ENCODE measurements at places on chromosomes 1 and 21. TPM values are rescaled to one million over a fixed set of nuclear protein-coding genes. Genes with fewer than 3 reads are reported as not detected.

DNA sequence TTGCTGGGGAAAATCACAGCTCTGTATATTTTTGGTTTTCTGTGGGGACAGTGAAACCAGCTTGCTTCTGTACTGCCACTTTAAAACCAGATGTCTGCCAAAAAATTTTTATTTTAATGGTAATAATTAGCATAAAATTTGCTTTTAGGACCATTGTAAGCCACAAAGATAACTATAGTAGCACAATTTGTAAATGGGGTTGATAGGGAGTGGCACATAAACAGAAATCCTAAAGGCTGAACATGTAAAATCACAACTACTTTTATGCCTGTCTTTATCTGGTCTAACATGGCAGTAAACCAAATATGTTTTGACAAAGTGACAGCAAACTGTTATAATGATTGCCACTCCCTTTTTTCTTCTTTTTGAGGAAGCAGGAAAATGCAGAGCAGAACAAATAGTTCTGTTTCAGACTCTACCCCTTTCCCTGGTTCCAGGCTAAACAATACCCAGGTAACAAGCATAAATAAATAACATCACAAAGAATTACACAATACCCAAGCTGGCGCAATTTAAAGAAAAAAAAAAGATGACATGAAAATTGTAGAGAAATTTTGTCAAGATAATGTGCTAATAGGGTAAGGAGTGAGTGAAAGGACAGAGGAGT lies 24.0 kb upstream of the CCDC181 start:
- no peak for DNase-seq

GRCh38 chr1:54826226-54826816 lies 25.2 kb upstream of the TTC22 start:
- no peak for DNase-seq

- DNase-seq = no peak
These were observed 47.8 kb downstream of the SELENOF start for GRCh38 chr1:86865973-86866637.

DNA sequence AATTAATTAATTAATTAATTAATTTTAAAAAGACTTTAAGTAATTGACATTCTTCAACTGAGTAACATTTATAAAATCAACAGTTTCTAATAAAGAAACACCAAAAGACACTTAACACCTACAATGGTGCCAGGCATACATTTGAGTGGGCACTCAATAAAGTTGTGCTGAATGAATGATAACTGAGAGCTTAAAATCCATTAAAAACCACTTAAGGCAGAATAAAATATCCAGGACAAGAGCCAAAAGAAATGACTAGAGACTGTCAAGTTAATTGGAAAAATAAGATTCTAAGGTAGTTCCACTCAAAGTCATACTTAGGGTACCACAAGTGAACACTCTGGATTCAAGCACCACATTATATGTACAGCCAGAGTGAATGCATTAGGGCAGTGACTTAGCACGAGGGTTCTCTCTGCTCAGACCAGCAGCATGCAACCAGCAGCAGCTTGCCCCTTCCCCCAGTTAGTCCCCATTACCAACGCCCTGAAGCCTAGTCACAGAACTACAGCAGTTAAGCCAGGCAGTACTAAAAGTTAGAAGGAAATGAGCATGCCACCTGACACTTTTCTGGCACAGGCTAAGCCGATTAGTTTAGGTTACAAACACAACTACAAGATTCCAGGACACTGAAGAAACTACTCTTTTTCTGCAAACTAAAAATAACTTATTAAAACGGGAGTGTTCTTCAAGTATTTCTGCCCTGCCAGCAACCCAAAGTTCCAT lies 46.5 kb downstream of the LUZP1 start:
- DNase-seq = no peak

DNA sequence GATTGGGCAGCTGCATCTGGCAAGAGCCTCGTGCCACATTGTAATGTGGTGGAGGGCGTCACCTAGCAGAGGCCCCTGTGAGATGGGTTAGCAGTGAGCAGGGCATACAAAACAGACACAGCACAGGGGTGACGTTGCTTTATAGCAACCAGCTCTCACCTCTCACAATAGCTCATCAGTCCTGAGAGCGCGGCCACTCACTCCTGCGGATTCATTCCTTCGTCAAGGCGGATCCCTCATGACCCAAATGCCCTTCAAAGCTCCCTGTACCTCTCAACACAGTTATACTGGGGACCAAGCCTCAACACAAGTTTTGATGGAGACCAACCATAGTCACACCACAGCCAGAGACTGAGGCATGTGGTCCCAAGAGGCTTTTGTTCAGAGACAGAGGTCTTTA lies 22.9 kb downstream of the SLC37A1 start:
- no peak for DNase-seq

GRCh38 chr1:15835205-15835740 lies 12.2 kb upstream of the SPEN start:
- no peak for DNase-seq

- DNase-seq = no peak
These were observed 25.5 kb downstream of the ROR1 start for GRCh38 chr1:63799307-63799706.

GRCh38 chr1:231763456-231763855 lies 136.9 kb downstream of the DISC1 start:
- DNase-seq = no peak

DNA sequence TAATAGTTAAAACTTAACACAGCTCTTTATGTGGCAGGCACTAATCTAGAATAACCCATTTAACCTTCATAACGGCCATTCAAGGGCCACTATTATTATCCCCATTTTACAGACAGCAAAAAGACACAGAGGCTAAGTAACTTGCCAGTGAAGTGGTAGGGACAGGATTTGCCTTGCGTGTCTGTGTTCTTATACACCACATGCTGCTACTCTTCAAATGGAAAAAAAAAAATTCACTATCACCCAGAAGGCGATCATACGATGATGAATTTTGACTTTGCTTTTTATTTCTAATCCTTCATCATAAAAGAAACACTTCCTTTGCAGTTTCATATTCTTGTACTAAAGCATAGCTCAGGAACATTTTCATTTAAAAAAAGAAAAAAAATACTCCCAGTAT lies 65.5 kb downstream of the RERE start:
- no peak for DNase-seq

GRCh38 chr1:99934801-99935200 lies 35.0 kb upstream of the SLC35A3 start:
- DNase-seq = no peak

GRCh38 chr1:165886983-165887382 lies 59.6 kb downstream of the UCK2 start:
- DNase-seq = no peak

DNA sequence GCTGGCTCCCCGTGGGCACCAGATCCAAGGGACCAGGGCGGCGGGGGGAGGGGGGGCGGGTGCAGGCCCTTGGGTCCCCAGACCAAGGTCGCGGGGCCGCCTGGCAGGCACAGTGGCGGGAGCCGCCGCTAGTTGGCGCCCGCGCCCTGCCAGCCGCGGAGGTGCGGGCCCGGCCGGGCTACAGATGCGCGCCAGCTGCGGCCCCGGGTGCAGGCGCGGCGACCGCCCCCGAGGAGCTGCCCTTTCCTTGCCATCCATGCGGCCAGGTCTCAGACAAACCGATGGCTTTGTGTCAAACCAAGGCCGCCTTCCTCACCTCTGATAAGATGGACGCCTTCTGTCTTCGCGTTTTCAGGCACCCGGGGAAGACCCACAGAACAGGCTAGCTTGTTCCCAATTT lies 2.2 kb upstream of the RUNX3 start:
- peak; percentile 21 for DNase-seq

DNA sequence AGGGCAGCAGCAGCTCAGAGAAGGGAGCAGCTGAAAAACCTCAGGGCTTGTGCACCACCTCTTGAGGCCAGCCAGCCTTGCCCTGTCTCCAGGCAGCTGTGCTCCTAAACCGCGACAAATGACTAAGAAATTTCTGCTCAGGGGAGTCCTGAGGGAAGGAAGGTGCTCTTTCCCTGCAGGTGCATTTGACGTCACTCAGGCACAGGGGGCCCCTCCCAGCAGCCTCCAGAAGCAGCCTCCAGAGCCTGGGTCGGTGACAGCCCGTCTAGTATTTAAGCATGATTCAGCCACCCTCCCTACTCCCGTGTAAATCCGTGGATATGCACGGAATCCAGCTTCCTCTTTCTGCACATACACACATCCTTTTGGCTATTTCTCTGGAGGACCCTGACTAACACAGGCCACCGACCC lies 560.5 kb downstream of the KIF26B start:
- DNase-seq = no peak

GRCh38 chr1:203744075-203744972 lies 20.7 kb upstream of the LAX1 start:
- no peak for DNase-seq

DNA sequence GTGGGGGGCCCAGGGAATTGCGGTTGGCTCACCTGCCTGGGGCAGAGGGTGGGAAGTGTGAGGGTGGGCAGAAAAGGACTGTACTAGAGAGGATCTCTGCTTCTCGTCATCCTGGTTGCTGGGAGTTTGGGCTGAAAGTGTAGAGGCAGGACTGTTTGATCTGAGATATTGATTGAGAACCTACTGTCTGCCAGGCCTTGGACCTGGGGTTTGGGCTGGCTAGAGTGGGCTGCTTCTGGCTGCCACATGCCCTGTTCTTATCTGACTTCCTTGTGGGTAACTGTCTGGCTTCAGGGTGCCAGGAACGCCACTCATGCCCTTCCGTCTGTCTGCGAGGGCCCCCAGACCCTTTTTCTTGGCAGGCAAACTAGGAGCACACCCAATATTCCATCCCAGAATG lies 200.9 kb downstream of the FOXD2 start:
- no peak for DNase-seq

GRCh38 chr21:42439284-42440186 lies 35.8 kb downstream of the UBASH3A start:
- no peak for DNase-seq

DNA sequence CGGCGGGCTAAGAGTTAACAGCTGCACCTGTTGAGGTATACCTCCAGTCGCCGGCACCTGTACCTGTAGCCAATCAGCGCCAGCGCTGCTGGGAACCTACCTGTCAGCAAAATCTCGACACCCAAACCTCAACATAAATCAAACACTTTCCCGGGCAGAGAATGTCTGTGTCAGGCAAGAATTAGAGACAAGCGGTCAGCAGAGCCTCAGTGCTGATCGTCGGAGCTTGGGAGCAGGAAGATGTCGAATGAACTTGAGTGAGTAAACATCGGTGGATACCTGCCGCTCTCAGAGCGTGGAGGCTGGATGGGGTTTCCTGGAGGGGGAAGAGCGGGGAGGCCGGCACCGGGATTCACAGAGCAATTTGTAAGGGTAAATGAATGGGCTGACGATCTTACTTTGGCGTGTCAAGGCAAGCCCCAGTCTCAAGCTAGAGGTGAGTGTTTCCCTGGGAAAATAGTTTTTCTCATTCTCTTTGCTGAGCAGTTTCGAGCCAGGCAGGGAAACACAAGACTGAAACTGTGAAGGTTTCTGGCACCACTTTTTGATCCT lies at the start of gene GRHL3:
Gene GRHL3 (plus strand): TSS at position 46 of the 552 bp plus-strand sequence. CDS start 195 bp downstream, at position 241.
- DNase-seq = peak; percentile 46

DNA sequence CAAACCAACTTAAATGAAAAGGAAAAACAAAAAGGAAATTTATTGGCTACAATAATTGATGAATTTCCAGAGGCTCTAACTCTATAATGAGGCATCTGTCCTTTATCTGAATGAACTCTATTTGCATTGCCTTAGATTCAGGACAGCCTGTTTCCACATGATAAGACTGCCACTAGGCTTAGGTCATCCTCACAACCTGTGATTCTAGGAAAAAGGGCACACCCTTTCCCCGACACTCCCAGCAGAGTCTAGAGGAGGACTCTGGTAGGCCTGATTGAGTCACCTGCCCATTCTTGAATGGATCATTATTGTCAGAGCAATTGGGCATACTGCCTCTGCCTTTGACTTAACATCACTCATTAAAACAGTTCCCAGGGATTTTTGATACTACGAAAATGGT lies 262.8 kb downstream of the TPR start:
- DNase-seq = no peak

DNA sequence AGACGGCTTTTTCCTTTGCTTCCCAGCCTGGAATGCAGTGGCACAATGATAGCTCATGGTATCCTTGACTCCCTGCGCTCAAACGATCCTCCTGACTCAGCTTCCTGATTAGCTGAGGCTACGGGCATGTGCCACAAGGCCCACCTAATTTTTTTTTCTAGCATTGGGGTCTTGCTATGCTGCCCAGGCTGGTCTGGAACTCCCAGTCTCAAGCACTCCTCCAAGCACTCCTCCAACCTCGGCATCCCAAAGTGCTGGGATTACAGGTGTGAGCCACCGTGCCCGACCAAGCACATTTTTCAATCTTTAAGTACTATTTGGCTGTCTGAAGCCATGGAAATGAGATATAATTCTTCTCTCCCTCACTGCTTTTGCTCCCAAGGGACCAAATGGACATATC lies 58.7 kb downstream of the MAB21L3 start:
- no peak for DNase-seq

GRCh38 chr1:233078396-233078795 lies 128.0 kb downstream of the NTPCR start:
- no peak for DNase-seq

GRCh38 chr1:13595411-13595810 lies 11.8 kb downstream of the PDPN start:
- DNase-seq = no peak

- no peak for DNase-seq
These were observed 12.1 kb downstream of the ATAD3B start for GRCh38 chr1:1483714-1484113.

DNA sequence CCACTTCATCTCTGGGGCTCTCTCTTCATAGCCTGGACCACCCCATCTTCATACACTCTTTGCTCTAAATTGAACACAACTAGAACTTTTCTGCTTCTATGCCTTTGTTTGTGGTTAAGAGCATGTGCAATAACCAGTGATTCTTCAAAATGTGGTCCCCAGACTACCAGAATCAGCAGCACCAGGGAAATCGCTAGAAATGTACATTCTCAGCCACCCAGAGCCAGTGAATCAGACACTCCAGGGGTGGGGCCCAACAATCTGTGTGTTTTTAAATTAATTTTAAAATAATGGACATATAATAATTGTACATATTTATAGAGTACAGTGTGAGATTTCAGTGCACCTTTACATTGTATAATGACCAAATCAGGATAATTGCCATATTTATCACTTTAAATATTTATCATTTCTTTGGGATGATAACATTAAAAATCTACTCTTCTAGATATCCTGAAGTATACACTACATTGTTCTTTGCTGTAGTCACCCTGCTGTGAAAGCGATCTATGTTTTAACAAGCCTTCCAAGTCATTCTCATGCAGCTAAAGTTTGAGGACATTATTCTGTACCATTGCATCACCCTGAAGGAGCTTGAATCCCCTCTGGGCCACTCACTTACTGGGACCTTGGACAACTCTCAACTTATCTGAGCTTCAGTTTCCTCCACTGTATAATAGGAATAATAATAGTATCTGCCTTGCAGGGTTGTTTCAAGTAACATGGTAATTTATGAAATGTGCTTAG lies 10.8 kb downstream of the GRHL3 start:
- DNase-seq = no peak

GRCh38 chr1:153750026-153750995 lies 22.5 kb downstream of the INTS3 start:
- DNase-seq = no peak

GRCh38 chr1:110548381-110548780 lies 29.4 kb upstream of the KCNA10 start:
- DNase-seq = peak; percentile 22

PROK1 gene
- total RNA-seq = 0.22 TPM

PODN gene
- 0.22 TPM for total RNA-seq

SVBP gene
- 14.4 TPM for total RNA-seq

C1orf226 gene
- 7.7 TPM for total RNA-seq

AGBL4 gene
- not detected for total RNA-seq

PRRX1 gene
- 0.37 TPM for total RNA-seq

FCRL4 gene
- total RNA-seq = not detected

SYCP1 gene
- total RNA-seq = not detected

CFAP141 gene
- not detected for total RNA-seq

CRABP2 gene
- 209 TPM for total RNA-seq

PINK1 gene
- 29.4 TPM for total RNA-seq

LCE2C gene
- not detected for total RNA-seq

CCDC181 gene
- not detected for total RNA-seq

USP33 gene
- 46.1 TPM for total RNA-seq

Data from HCT116 (cell line).